Smooth muscle cell of the umbilical artery (primary cell): ENCODE measurements at places on chromosomes 16 and 17. TPM values are rescaled to one million over a fixed set of nuclear protein-coding genes. Genes with fewer than 3 reads are reported as not detected.

STAC2 gene
- total RNA-seq = under 0.01 TPM in 1 of 2 replicates, not detected in the other

GUCY2D gene
- total RNA-seq = under 0.01 TPM in 1 of 2 replicates, not detected in the other

ITGA3 gene
- 114 and 588 TPM in 2 replicates for total RNA-seq

PPY gene
- not detected in 2 replicates for total RNA-seq

CLEC3A gene
- total RNA-seq = 0.05 TPM in 1 of 2 replicates, not detected in the other

TMIGD1 gene
- total RNA-seq = not detected in 2 replicates

CNGB1 gene
- not detected in 2 replicates for total RNA-seq

HID1 gene
- 0.18 and 0.30 TPM in 2 replicates for total RNA-seq

CYB5B gene
- total RNA-seq = 61.8 and 100 TPM in 2 replicates

RUNDC3A gene
- 0.09 and 0.59 TPM in 2 replicates for total RNA-seq

RNPS1 gene
- total RNA-seq = 44.5 and 91.3 TPM in 2 replicates

DNAH9 gene
- total RNA-seq = not detected in 2 replicates

ACSM2B gene
- total RNA-seq = not detected in 2 replicates

PYY gene
- 0.09 TPM in 1 of 2 replicates, not detected in the other for total RNA-seq

ADAM11 gene
- total RNA-seq = 0.30 and 0.69 TPM in 2 replicates

TMEM220 gene
- 0.69 and 1.2 TPM in 2 replicates for total RNA-seq

KREMEN2 gene
- total RNA-seq = not detected in 2 replicates

CYGB gene
- 5.9 and 7.1 TPM in 2 replicates for total RNA-seq

AATK gene
- 0.23 and 0.30 TPM in 2 replicates for total RNA-seq

KRT27 gene
- not detected in 2 replicates for total RNA-seq

COG8 gene
- total RNA-seq = 36.2 and 38.3 TPM in 2 replicates

SHISA9 gene
- under 0.01 TPM in 1 of 2 replicates, not detected in the other for total RNA-seq

SLC12A3 gene
- total RNA-seq = 0.30 TPM in 1 of 2 replicates, not detected in the other

TSNAXIP1 gene
- 0.32 and 1.5 TPM in 2 replicates for total RNA-seq

CRISPLD2 gene
- total RNA-seq = 47.8 and 487 TPM in 2 replicates

CLEC18B gene
- 0.92 and 3.9 TPM in 2 replicates for total RNA-seq

TK2 gene
- total RNA-seq = 48.4 and 54.3 TPM in 2 replicates

DNAAF8 gene
- 0.83 and 1.2 TPM in 2 replicates for total RNA-seq

ADORA2B gene
- total RNA-seq = 14.2 and 18.4 TPM in 2 replicates

CTRB2 gene
- total RNA-seq = not detected in 2 replicates

SYCE1L gene
- not detected in 2 replicates for total RNA-seq

XYLT1 gene
- 83.9 and 109 TPM in 2 replicates for total RNA-seq

SRCIN1 gene
- 0.05 TPM in 1 of 2 replicates, not detected in the other for total RNA-seq

GCGR gene
- not detected in 2 replicates for total RNA-seq

WFIKKN2 gene
- under 0.01 and 0.09 TPM in 2 replicates for total RNA-seq

PIRT gene
- total RNA-seq = not detected in 2 replicates

MT1E gene
- 51.1 and 79.6 TPM in 2 replicates for total RNA-seq
